ENCODE measurements at places on chromosomes 2 and 18.

DNA sequence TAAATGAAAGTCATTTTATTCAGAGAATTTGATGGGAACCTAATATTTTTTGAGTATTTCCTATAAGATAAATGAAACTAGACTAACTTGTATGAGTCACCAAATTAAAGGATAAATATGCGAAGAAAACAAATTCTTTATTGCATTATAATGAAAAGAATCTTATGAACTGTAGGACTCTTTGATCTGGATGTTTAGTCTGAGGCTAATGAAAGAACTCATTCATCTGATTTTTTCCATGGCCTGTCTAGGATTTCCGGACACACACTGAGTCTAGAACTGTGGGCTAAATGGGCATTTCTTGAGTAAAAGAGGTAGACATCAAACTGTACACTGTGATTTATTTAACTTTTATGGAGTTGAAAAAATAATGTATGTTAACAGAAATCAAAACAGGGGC lies 43.0 kb downstream of the ZNF519 start:
- DNase-seq, result no peak

GRCh38 chr2:96374211-96374951 lies 38.8 kb downstream of the NCAPH start:
- no peak for DNase-seq

DNA sequence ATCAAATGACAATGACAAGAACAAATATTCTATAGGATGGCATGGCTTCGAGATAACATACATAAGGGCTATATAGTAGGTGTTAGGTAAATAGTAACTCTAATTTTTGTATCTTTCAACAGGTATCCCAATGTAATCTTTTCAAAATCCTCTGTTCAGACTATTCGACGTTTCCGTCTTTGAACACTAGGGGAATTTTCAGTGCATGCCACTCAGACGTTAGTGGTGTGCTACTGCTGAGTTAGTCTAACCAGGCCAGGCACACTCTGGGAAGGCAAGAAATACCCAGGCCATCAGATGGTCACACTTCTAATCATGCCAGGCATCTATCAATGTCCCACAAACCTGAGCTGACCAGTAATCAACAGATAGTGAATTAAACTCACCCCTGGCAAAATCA lies 14.6 kb upstream of the CREG2 start:
- DNase-seq, result no peak

DNA sequence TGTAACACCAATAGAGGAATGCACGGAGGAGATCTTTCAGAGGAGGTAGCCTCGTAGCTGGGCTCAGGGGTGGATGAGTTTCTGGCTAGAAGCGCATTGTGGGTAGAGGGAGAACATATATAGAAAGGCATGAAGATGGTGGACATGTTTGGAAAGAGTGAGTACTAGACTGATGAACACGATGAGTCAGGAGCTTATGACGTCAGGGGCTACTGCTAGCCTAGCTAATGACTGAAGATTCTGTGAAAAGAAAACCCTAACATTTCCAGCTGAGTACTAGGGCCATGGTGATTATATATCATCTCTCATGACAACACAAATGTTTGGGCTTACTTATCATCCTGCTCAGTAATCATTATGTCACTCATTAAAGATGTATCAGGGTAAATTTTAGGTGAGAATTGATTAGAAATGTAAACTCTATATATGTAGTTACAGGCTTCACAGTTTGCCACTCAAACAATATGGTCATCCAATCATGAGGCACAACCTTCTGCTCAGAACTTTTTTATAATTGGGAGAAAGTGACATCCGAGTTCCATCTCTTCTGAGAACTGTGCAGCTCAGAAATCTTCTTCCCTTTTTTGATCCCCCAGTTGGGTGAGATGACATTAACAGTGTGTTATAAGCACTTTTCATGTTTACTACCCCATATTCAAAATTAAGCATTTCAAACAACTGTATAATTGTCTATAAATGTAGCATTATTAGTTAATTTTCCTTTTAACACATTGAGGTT lies 22.2 kb upstream of the IL1RN start:
- DNase-seq, result no peak

GRCh38 chr2:40719414-40719813 lies 267.5 kb upstream of the SLC8A1 start:
- DNase-seq, result no peak

GRCh38 chr2:241877197-241877685 lies 7.7 kb downstream of the RTP5 start:
- no peak for DNase-seq

DNA sequence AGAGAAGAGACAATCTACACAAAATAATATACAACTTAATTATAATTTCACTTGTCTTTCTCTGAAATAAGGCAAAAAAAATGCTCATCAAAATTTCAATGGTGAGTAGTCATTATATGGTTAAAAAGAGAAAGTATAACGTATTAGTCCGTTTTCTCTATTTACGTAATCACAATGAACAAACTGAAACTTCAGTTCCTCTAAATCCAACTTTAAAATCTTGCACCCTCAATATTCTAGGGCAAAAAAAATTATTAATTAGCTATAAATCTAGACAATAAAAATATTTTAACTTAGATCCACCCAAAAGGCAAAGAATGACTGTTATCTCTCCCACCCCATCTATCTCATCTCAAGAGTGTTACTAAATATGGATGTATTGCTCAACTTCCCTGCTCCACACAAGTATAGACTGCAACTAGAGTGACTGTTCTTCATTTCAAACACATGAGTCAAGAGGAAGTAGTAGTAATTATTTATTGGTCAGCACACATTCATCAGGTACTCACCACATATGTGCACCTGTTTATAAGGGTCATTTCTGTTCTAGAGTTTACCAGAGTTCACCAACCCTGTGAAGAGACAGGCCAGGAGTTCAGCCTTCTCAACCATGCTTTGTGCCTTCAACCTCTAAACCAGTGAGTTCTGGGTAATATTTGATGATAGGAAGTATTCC lies 36.4 kb downstream of the STK39 start:
- no peak for DNase-seq

DNA sequence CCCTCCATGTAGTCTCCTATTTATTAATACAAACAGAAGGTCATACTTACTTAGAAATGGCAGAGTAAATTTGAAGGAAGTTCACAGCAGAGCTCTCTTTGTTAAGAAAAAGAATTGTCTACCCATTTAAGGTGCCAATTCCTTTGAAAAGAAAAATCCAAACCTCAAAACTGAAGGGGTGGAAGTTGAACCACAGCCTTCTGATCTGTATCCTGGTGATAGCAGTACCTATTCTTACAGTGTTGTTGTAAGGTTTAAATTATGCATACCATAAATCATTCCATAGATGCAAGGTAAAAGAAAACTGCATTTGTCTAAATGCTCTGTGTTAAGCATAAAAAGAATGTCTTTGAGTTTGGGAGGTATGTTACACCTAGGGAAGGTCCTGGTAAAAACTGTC lies 47.6 kb downstream of the COBLL1 start:
- DNase-seq, result no peak

- DNase-seq, result no peak
These were observed 436.3 kb downstream of the CBLN2 start for GRCh38 chr18:72107647-72108383.

GRCh38 chr2:66872986-66873754 lies 438.2 kb downstream of the MEIS1 start:
- no peak for DNase-seq

DNA sequence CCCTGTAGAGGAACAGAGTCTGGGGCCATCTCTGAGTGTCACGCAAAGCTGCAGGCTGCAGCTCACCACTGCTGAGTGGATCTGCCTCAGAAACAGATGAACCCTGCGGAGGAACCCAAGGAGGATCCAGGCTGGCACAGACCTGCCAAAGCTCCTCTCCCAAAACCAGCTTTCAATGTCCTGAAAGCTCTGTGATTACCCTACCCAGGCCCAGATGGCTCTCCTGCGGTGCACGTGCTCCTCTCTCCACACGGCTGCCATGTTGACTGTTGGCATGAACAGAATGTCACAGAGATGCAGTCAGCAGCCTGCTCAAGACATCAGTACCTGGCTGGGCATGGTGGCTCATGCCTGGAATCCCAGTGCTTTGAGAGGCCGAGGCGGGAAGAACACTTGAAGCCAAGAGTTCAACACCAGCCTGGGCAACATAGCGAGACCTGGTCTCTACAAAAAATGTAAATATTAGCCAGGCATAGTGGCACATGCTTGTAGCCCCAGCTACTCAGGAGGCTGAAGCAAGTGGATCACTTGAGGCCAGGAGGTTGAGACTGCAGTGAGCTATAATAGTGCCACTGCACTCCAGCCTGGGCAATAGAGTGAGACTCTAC lies 216.8 kb downstream of the MGAT5 start:
- DNase-seq, result no peak

DNA sequence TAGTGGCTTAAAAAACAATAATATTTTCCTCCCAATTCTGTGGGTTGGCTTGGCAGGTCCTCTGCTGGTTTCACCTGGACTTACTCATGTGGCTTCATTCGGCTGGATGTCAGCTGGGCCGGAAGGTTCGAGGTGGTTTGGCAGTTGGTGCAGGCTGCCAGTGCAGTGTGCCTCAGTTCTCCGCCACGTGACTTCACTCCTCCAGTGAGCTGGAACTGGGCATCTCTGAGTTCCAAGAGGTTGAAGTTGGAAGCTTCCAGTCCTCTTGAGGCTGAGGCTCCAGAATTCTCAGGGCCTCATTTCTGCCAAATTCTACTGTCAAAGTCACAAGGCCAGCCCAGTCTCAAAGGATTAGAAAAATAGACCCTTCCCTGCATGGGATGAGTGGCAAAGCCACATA lies 83.4 kb upstream of the B3GNT7 start:
- no peak for DNase-seq

GRCh38 chr18:12776821-12777471 lies 74.1 kb downstream of the PSMG2 start:
- no peak for DNase-seq

- no peak for DNase-seq
These were observed 786.4 kb downstream of the RNF144A start for GRCh38 chr2:7703543-7704144.

- no peak for DNase-seq
These were observed 110.8 kb downstream of the ZNF516 start for GRCh38 chr18:76384114-76384790.

- no peak for DNase-seq
These were observed 1.1 kb upstream of the TMEM185B start for GRCh38 chr2:120224256-120224655.

GRCh38 chr2:32222966-32223365 lies 41.7 kb downstream of the NLRC4 start:
- no peak for DNase-seq

DNA sequence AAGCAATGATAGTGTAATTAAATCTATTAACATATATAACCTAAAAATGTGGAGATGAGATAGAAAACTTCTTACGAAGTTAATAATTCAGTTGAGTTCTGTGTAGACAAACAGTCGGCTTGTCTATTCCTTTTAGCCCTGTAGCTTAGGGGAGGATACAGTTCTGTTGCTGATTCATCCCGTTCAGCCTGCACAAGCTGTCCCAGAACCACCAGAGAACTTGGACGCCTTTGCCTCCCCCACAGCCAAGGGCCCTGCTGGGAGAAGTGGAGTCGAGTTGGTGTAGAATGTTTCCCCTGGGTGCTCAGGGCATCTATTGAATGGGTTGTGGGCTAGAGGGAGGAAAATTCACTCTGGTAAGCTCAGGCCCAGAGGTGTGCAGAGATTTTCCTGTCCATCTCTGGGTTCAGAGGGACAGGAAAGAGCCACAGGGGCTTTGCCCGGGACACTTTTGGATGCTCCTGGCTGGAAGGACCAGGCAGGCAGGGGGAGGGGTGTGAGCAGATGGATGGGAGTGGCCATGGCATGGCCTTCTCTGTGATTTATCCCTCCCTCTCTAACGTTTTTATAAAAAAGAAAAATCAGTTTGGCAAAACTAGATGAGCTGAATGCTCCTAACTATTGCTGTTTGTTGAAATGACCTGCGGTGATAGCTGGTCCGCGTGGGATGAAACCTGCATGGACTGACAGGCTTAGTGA lies 42.8 kb upstream of the GALR1 start:
- DNase-seq, result no peak

DNA sequence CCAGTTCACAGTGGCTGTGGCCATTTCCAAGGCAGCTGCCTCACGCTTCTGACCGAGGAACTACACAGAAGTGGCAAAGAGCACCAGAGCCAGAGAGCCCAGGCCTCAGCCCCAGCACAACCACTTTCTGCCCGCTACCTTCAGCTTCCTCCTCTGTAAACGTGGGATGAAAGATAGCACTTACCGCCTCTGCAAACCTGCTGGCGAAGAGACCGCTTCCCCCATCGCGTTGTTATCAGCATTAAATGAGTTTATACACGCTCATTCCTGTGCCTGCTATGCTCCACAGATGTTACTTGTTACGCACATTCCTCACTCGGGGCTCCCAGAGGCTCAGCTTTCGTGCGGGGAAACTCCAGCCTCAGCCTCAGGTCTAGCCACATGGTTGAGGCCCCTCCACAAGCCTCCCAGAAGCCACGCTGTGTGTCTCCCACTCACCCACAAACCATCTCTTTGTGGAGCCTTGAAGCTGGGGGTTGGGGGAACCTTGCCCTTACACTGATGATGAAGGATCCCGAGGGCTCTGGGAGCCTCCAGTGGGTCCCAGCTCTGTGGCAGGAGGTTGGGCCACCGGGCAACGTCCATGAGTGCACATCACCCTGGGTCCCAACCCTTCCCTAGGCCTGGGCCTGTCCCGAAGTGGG lies 63.3 kb upstream of the SMAD7 start:
- no peak for DNase-seq

- DNase-seq, result no peak
These were observed 184.6 kb upstream of the OSR1 start for GRCh38 chr2:19542796-19543662.

- no peak for DNase-seq
These were observed 148.9 kb upstream of the SLC39A10 start for GRCh38 chr2:195508139-195508455.

DNA sequence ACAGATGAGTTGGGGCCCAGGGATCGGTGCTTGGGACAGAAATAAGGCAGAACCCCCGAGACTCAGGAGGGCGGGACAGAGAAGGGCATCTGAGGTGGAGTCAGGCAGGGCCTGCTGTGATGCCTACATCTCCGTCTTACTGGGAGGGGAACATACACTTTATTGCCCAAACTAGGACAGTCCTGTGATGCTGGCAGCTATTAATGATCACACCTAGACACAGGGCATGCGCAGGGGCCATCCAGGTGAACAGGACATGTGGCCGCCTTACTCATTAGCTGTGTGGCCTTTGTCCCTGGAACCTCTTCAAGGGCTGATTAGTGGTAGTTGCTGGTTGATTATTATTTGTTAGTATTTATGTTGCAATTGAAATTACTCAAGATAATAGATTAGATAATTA lies 33.2 kb downstream of the MLPH start:
- no peak for DNase-seq

- no peak for DNase-seq
These were observed 66.3 kb upstream of the PSMD14 start for GRCh38 chr2:161241894-161242293.

GRCh38 chr2:27832396-27832795 lies 57.8 kb downstream of the RBKS start:
- DNase-seq, result no peak

DNA sequence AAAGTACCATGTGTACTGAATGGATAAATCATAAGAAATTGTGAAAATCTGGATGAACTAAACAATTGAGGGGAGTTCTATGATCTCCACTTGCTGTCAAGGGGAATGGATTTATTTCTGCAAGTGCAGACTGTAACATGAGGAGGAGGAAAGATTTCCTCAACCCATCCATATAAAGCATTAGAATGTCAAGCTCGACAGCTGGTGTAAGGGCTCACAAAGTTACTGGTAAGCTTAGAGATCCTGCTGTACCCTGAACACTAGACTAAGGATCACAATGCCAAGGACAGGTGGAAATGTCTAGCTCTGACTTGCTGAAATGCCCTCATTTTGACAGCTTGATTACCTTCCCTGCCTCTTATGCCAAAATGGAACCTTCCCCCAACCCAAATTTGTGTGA lies 125.3 kb downstream of the TCF4 start:
- no peak for DNase-seq

Data from T-cell (primary cell).